Colonic mucosa (tissue), 4 donors: ENCODE measurements at places on chromosomes 16 and 17.
A peak's percentile ranks its signal among the peaks of the same experiment; 100 is the strongest.

DNA sequence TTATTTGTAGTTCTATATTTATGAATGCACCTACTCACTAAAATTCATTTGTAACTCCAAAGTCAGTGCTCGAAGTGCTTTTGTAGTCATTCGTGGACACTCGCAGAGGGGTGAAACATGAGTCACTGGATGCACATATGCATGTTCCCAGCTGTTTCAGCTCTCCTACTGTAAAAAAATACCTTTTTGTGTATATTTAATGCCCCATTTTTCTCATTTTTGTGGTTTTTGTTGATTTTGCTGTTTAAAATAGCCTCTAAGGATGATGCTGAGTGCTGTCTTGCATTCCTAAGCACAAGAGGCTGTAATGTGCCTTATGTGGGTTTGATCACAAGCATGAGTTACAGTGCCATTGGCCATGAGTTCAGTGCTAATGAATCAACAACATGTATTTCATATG lies 30.6 kb downstream of the CENPV start:
- DNase-seq, result no peak

DNA sequence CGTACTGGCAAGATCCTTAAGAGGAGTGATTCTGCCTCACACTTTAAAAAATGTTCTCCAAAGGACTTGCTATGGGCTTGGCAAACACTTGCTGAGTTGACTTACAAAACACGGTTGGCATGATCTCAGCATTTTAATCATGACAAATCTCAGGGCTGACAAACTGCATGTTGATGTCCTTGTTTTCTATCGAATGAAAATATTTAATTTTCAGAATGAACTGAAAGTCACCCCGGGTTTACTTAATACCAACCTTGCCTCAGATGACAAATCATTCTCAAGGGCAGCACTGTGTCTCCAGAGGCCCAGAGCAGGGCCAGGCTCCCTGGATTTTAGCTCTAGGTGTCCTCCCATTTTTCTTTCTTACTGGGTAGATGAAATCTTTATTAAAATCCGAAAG lies 229.1 kb upstream of the ZFHX3 start:
- no peak for DNase-seq

DNA sequence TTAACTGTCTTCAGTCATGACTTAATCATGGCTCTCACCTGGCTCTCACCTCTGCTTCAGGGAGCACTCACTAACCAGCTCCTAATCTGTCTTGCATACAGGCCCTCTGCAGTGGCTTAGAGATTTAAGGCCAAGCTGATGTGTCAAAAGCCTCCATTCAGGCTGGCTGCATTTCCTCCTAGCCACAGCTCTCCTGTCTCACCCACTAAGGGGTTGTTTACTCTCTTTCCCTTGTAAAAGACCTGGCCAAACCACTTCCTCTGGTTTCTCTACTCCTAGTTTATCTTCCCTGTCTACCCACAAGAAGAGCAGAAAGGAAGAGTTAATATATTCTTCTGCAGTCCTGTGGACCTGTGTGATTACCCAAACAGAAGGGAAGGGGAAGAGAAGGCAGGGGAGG lies 9.3 kb upstream of the ASIC2 start:
- peak; percentile 27 for DNase-seq

DNA sequence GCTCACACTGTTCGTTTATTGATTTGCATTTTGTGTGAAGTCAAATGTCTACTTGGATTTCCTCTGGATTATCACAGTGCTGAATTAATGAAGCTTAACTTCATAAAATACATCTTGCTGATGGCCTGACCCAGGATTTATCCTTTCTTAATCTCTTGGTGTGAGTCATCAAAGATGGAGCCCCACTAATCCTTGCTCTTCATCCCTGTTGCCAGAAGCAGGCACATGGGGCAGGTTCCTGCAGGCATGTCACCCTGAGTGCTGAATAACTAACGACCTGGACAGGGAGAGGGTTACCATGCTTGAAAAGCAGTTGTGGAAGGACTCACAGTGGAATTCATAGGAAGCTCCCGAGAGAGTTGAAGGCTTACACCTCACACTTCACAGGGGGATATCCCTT lies 56.0 kb upstream of the FA2H start:
- DNase-seq, result no peak

DNA sequence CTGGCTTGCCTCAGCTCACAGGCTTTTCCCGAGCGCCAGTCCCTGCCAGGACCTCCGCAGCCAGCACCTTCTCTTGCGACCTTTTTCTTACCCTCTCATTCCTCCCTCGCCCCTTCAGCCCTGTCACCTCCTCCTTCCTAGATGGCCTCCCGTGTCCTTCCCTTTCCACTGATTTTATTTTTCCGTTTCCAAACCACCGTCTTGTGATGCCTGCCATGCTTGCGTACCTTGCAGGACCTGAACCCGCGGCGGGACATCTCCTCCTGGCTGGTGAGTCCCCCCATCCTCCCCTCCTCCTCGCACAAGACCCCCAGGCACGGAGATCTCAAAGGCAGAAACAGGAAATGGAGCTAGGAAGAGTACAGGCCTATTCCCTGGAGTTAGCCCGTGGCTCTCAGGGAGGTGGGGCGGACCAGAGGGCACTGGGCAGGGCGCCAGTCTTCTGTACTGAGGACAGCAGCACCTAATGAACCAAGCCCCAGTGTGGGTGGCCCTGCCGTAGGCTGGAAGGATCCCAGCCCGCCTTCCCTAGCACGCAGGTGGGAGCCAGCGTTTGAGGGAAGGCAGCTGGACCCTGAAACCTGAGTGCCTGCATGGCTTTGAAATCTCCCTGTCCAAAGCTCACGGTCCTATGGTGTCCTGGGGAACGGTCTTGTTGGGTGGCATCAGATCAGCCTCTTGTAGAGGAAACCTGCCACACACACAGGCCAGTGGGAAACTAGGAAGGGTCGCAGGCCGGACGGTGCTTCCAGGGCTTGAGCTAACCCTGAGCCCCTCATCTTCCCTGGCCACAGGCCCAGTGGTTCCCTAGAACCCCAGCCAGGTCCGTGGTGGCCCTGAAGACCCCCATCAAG lies 612 bp downstream of the CISD3 start:
- peak; percentile 95 for DNase-seq

GRCh38 chr17:48385319-48385718 lies 44.7 kb downstream of the SKAP1 start:
- no peak for DNase-seq

GRCh38 chr16:83830091-83830768 lies 22.5 kb downstream of the HSBP1 start:
- no peak for DNase-seq

- no peak for DNase-seq
These were observed 32.9 kb downstream of the BAHCC1 start for GRCh38 chr17:81428121-81428515.

DNA sequence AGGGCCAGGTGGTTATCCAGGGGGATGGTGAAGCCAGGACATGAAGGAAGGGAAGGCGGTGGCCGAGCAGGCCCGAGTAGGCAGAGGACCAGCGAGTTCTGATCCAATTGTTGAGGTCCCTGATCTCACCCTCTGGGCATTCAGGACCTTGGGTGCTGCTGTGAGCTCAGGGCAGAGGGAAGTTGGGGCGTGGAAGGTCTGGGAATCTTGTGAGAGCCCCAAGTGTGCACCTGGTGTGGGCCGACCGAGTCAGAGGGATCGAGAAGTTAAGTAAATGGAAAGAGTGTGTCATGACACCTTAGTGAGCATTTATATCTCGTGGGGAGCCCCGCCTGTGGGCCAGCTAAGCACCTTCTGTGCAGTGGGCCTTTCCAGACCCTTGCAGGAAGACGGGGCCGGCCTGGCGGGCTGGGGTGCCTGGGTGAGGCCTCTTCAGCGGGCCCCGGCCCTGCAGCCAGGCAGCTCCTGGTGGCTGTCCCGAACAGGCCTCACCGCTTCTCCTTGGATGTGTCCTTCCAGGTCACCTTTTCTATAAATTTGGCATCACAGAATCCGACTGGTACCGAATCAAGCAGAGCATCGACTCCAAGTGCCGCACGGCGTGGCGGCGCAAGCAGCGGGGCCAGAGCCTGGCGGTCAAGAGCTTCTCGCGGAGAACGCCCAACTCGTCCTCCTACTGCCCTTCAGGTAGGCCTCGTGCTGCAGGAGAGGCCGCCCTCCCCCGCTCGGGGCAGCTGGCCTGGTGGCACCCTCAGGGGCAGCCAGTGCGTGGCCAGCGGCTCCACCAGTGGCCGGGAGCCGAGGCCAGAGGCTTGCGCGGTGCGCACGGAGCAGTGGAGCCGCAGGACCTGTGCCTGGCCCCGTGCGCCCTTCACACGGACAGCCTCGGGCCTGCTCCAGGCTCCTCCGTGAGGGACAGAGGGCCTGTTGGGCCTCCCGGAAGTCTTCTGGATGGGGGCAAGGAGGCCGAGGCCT lies 76.0 kb downstream of the BANP start:
- no peak for DNase-seq

DNA sequence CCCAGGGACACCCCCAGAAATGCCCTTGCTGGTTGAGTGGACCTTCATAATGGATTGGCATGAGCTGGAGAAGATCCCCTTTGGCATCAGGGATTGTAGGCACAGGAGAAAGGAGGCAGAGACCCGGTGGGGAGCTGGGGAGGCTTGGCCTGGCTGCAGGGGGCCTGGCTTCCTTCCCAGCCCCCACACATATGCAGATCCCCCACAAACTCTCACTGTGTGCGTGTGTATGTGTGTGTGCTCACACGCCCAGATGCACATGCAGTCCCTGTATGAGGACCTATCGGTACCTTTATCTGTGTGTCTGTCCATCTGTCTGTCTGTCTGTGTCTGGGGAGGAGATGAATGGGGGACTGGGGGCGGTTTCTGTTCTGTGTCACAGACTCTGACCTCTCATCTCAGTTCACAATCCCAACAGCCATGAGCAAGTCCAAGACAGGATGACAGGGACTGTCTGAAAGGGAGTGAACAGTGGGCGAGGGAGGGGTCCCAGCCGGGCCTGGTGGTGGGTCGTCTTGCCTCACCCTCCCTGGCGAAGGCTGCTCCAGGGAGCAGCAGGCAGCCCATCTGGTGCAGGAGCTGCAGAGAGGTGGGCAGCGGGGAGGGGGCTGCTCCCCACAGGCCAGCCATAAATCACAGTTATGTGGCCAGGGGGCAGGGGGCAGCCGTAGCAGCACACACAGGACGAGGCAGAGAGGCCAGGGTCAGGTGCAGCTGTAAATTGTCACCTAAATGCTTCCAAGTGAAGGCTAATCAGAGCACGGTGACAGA lies 46.7 kb upstream of the LHX1 start:
- no peak for DNase-seq

DNA sequence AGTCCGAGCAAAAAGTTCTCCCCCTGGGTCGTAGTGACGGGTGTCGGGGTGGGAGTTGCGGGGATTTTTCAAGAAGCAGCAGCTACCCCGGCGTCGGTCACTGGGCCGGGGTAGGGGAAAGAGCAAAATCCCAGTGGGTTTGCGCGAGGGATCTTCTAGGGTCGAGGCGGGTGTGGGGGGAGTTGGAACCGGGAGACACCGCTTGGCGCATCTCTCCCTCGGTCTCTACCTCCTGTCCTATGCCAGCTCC lies 2.3 kb upstream of the UBTF start:
- DNase-seq, result no peak
